CD4-positive, alpha-beta T cell (primary cell): ENCODE measurements at places on chromosomes 4 and X.

- no peak overlapping the region for H3K4me3 ChIP-seq
- DNase-seq, result no peak
- peaks cover 21% of the 10 kb centered on the region for H3K4me1 ChIP-seq
- no peaks in the 10 kb centered on the region for H3K36me3 ChIP-seq
- no peaks in the 10 kb centered on the region for H3K27me3 ChIP-seq
These were observed 6.6 kb downstream of the SMS start for GRCh38 chrX:21946925-21947641.

GRCh38 chr4:139300431-139301112, 733 bp upstream of the NAA15 start:
- peak overlapping the region; percentile 91 for H3K4me3 ChIP-seq
- H3K4me1 ChIP-seq, result peaks cover 27% of the 10 kb centered on the region
- no peaks in the 10 kb centered on the region for H3K27me3 ChIP-seq
- H3K36me3 ChIP-seq, result peaks cover 3% of the 10 kb centered on the region

DNA sequence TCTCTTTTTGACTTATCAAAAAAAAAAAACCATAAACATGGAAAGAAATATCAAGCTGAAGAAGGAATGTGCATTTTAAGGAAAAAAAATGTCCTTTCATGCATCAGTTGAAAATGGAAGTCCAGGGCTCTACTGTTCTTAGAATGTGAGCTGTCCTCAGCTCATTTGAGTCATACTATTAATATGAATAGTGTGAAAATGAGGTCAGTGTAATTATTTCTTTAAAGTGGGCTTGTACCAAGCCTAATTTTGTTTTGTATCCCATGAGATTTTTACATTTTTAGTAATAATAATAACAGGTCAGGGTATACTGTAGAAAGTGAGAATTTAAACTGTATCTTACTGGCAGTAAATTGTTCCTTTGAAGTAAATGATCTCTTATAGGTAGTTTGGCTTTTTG, 148.5 kb downstream of the NAA11 start:
- H3K4me3 ChIP-seq, result no peak overlapping the region
- H3K27me3 ChIP-seq, result no peaks in the 10 kb centered on the region
- H3K27ac ChIP-seq, result no peak overlapping the region
- no peak for DNase-seq
- no peaks in the 10 kb centered on the region for H3K4me1 ChIP-seq
- no peaks in the 10 kb centered on the region for H3K36me3 ChIP-seq

GRCh38 chr4:108466936-108467902, 153.2 kb upstream of the RPL34 start:
- peak; percentile 3 for DNase-seq
- H3K27ac ChIP-seq, result peak overlapping the region; percentile 17
- H3K27me3 ChIP-seq, result no peaks in the 10 kb centered on the region
- no peaks in the 10 kb centered on the region for H3K36me3 ChIP-seq
- H3K4me3 ChIP-seq, result peak overlapping the region; percentile 1
- H3K4me1 ChIP-seq, result peaks cover 18% of the 10 kb centered on the region

- no peak overlapping the region for H3K27ac ChIP-seq
- peaks cover 4% of the 10 kb centered on the region for H3K36me3 ChIP-seq
- no peak for DNase-seq
- no peaks in the 10 kb centered on the region for H3K4me1 ChIP-seq
These were observed 17.0 kb downstream of the RBMX2 start for GRCh38 chrX:130418740-130419139.

GRCh38 chrX:155857561-155857960, 23.6 kb upstream of the VAMP7 start:
- no peak overlapping the region for H3K27ac ChIP-seq
- no peaks in the 10 kb centered on the region for H3K36me3 ChIP-seq
- DNase-seq, result no peak
- no peaks in the 10 kb centered on the region for H3K27me3 ChIP-seq
- H3K4me1 ChIP-seq, result no peaks in the 10 kb centered on the region
- no peak overlapping the region for H3K4me3 ChIP-seq

DNA sequence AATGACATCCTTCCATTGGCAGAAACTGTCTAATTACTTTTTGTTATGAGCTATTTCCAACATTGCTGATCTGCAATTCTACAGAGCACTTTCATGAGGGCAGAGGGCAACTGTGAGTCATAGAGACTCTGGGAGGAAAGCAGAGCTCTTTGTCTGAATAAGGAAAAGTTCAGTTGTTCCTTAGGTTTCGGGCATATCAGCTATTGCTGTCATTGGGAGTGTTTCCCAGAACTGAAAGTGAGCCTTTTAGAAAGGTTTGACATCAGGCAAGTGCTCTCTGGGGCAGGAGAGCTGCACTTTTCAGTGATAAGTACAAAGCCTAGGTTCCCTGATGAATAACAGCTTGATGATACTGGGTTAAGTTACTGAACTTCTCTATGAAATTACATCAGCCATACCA, 119.2 kb upstream of the EDNRA start:
- no peaks in the 10 kb centered on the region for H3K4me1 ChIP-seq
- H3K36me3 ChIP-seq, result no peaks in the 10 kb centered on the region
- DNase-seq, result no peak

DNA sequence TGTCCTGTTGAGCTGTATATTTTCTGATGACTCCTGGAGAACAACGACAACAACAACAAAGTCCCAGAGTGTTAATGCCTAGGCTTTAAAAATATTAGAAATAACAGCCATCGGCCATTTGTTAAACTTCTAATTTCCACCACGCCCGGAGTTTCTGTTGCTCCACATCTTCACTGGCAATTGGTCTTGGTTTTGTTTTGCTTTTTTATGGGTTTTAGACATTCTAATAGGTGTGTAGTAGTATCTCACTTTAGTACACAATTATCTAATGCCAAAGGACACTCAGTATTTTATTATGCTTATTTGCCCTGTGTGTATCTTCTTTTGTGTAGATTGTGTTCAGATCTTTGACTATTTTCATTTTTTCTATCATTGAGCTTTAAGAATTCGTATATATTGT, 5.0 kb downstream of the MAGEA12 start:
- no peaks in the 10 kb centered on the region for H3K36me3 ChIP-seq
- no peak overlapping the region for H3K27ac ChIP-seq
- no peaks in the 10 kb centered on the region for H3K4me1 ChIP-seq
- no peaks in the 10 kb centered on the region for H3K27me3 ChIP-seq
- H3K4me3 ChIP-seq, result no peak overlapping the region

- DNase-seq, result no peak
- no peak overlapping the region for H3K27ac ChIP-seq
- no peaks in the 10 kb centered on the region for H3K36me3 ChIP-seq
- peaks cover 2% of the 10 kb centered on the region for H3K4me1 ChIP-seq
- no peak overlapping the region for H3K4me3 ChIP-seq
- H3K27me3 ChIP-seq, result no peaks in the 10 kb centered on the region
These were observed 44.0 kb downstream of the SLC25A5 start for GRCh38 chrX:119512146-119512800.

DNA sequence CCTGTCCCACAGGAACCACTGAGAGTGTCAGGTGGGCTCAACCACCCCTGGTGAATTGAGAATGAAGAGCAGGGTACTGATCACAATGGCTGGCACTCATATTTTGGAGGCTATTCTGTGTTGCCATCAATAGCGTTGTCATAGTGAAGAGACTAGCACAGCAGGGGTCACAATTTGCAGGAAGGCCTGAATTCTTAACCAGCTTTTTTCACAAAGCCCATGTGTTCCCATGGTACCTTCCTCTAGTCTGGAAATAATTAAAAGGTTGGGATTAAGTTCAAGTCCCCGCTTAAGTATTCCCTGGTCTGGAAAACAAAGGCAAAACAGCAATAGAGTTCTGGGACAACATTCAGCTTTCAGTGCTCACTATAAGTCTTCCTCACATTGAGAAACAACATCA, 1051.7 kb downstream of the C4orf33 start:
- H3K4me3 ChIP-seq, result no peak overlapping the region
- H3K27ac ChIP-seq, result no peak overlapping the region
- no peaks in the 10 kb centered on the region for H3K27me3 ChIP-seq
- no peaks in the 10 kb centered on the region for H3K36me3 ChIP-seq
- DNase-seq, result no peak

GRCh38 chr4:150150629-150151062, 72.4 kb downstream of the DCLK2 start:
- no peak for DNase-seq
- no peak overlapping the region for H3K27ac ChIP-seq
- H3K4me1 ChIP-seq, result no peaks in the 10 kb centered on the region
- no peaks in the 10 kb centered on the region for H3K27me3 ChIP-seq
- H3K4me3 ChIP-seq, result no peak overlapping the region
- H3K36me3 ChIP-seq, result no peaks in the 10 kb centered on the region

DNA sequence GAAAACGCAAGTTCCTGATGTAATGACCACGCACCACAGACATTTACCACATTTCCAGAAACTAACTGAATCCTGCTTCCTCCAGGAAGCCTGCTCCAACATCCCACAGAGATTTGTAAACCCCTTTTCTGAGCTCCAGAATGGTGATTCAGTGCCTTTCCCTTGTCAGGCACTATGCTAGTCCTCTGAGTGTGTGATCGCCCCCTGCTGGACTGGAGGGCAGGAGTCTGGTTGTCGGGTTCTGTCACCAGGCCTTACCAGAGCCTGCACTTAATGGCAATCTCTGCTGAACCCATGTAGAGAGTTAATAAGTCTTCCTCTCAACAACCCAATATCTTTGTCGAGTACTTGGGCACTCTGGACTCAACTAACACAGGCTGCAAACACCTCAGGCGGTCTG, 14.5 kb upstream of the KDM5C start:
- no peak overlapping the region for H3K4me3 ChIP-seq
- H3K27me3 ChIP-seq, result no peaks in the 10 kb centered on the region
- H3K4me1 ChIP-seq, result no peaks in the 10 kb centered on the region
- no peaks in the 10 kb centered on the region for H3K36me3 ChIP-seq
- H3K27ac ChIP-seq, result no peak overlapping the region
- DNase-seq, result no peak

DNA sequence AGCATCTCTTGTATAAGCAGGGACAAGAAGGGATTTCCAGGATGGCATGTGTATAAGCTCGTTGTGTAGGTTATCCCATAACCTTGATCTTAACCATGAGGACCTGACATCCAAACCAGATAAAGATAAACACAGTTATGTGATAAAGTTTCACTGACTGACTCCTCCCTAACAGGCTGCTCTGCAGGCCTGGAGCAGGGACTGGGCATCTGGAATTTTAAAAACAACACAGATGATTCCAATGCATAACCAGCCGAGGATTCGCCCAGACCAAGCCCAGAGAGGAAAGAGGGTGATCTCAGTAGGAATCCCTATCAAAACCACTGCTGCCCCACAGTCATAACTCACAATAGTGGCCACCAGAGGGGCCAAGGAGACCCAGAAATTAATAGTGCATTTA, 22.7 kb downstream of the KLF3 start:
- H3K27me3 ChIP-seq, result no peaks in the 10 kb centered on the region
- H3K27ac ChIP-seq, result no peak overlapping the region
- H3K4me1 ChIP-seq, result peaks cover 48% of the 10 kb centered on the region

DNA sequence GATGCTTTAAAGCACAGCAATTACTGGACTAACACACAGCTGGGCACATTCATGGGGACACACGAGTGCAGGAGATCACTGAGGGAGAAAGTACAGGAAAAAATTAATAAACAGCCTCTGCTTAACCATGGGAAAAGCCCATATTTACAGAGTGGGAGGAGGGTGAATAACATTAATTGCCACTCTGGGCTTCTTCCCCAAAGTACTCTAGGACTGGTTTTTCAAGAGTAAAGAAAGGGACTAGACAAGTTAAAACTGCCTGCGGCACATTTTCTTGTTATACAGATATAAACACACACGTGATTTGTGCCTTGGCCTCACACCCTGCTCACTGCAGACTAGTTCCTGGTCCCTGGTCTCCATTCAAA, 179.7 kb upstream of the TET2 start:
- no peaks in the 10 kb centered on the region for H3K36me3 ChIP-seq
- H3K4me3 ChIP-seq, result peak overlapping the region; percentile 11
- H3K27ac ChIP-seq, result peak overlapping the region; percentile 51
- H3K4me1 ChIP-seq, result peaks cover 8% of the 10 kb centered on the region
- no peaks in the 10 kb centered on the region for H3K27me3 ChIP-seq

DNA sequence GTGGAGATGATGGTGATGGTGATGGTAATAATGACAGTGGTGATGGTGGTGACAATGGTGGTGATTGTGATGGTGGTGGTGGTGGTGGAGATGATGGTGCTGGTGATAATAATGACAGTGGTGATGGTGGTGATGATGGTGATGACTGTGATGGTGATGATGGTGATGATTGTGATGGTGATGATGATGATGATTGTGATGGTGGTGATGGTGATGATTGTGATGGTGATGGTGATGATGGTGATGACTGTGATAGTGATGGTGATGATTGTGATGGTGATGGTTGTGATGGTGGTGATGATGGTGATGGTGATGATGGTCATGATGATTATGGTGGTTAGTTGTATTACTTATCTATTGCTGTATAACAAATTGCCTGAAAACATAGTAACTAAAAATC, 108.9 kb upstream of the NKX1-1 start:
- peaks cover 4% of the 10 kb centered on the region for H3K4me1 ChIP-seq
- peaks cover 7% of the 10 kb centered on the region for H3K27me3 ChIP-seq
- no peak overlapping the region for H3K27ac ChIP-seq
- H3K36me3 ChIP-seq, result no peaks in the 10 kb centered on the region

DNA sequence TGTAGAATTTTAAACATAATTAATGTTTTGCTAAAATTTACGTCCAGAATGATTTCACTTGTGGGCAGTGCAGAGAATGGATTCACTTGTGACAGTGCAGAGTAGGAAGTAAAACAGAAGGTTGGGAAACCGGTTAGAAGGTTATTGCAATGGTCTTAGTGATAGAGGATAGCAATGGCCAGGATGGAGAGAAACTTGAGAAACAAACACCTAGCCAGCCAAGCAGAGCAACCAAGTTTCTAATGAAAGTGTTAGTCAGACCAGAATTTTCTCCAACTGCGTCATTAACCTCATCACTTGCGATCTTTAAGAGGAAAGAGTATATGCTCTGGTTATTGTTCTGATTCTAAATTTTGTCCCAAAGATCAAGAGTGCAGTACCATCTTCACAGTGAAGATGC, 50.0 kb upstream of the TBC1D9 start:
- H3K27me3 ChIP-seq, result no peaks in the 10 kb centered on the region
- no peak overlapping the region for H3K27ac ChIP-seq
- no peaks in the 10 kb centered on the region for H3K4me1 ChIP-seq
- no peak for DNase-seq

GRCh38 chr4:120922381-120923206, at the start of gene PRDM5:
Gene PRDM5 (minus strand): TSS chr4:120922726. CDS start chr4:120922608, 118 bp downstream.
- H3K27ac ChIP-seq, result no peak within 1 kb of the TSS
- H3K27me3 ChIP-seq, result peaks cover 9% of the 10 kb centered on the region
- peak; percentile 39 for DNase-seq
- peak within 1 kb of the TSS; percentile 61 for H3K4me3 ChIP-seq

GRCh38 chr4:98599617-98600205, 58.7 kb downstream of the TSPAN5 start:
- no peak overlapping the region for H3K4me3 ChIP-seq
- no peak for DNase-seq
- no peaks in the 10 kb centered on the region for H3K36me3 ChIP-seq
- no peaks in the 10 kb centered on the region for H3K27me3 ChIP-seq
